HL-60 (cell line): ENCODE measurements at places on chromosomes 6 and 20.
A peak's percentile ranks its signal among the peaks of the same experiment; 100 is the strongest.

DNA sequence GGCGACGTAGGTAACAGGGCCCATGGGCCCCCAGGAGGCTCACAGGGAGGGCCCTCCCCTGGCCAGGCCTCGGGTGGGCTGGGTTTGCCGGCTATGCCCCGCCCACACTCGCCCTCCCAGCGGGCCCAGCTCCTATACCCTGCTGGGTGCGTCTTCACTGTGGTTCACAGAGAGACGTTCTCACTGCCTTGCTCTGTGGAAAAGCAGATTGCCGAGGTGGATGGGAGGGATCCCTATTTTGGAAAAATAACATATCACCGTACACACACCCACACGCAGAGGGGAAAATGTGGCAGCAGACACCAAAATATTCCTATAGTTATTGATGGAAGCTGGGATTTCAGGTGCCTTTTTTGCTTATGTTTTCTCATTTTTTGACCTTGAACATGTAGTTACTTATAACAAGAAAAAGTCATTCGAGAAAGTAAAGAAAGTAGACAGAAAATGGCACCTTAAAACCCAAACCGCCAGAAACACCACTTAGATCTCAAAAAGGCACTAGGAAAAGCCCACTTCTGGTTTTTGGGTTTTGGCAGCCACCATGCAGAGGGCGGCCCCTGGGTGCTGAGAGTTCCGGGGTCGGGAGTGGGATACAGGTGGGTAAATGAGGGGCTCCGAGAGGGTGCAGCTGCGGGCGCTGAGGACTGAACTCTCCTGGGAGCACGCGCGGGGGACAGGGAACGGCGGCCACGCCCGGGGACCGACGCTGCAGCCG is 49.4 kb downstream of the TMEM242 start:
- no peak for DNase-seq

GRCh38 chr6:110491644-110492317 is 15.4 kb upstream of the SLC22A16 start:
- DNase-seq: no peak

DNA sequence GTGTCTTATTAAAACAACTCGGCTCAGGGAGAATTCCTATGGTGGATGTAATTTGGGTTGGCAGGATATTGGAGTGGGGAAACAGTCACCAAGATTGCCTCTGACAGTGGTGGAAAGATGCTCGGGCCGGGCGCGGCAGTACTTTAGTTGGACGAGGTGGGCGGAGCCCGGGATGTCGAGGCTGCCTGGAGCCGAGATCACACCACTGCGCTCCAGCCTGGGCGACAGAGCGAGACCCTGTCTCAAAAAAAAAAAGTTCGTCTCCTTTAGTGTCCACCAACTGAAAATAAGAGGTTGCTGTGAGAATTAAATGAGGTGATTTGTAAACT is 621 bp downstream of the NOL7 start:
- peak; percentile 39 for DNase-seq

DNA sequence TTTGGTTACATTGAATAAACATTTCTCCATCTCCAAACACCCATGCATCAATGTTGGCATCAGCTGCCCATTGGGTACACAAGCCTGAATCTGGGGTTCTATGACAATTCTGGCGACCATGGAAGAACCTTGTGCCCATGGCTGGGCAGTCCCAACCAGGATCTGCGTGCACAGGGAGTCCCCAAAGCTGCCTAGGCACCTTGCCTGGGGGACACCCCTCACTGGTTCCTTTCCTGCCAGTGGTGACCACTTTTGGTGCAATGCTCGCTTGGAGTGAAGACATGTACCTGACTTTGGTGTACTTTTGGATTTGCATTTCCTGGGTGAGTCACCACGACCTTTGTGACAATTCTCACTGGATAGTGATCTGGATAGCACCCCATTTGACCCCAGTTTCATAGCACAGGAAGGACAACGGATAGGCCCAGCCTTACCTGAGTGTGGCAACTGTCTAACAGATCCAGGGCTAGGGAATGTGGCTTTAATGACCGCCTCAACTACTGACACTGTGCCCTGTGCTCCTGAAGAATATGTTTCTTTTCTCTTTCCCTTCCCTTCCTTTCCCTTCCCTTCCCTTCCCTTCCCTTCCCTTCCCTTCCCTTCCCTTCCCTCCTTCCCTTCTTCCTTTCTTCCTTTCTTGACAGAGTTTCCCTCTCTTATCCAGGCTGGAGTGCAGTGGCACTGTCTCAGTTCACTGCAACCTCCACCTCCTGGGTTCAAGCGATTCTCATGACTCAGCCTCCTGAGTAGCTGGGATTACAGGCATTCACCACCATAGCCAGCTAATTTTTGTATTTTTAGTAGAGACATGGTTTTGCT is 7.1 kb downstream of the SPINT3 start:
- no peak for DNase-seq

DNA sequence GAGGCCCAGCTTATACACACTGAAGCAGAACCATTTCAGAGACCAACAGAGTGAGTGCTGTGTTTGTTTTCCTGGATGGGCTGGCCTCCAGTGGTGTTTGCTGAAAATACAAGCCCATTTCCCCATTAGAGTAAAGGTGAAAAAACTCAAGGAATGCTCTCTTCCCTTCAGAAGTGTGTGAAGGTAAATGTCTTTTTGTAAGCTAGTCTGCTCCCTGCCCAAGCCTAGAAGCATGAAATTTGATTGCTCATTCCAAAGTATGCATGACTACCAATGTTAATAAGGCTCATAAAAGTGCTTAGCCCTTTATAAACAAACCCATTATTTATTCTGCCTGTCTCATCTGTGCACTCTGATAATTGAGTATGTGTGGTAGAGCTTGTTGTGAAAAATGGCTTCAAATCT is 59.1 kb downstream of the ADGRF1 start:
- no peak for DNase-seq

DNA sequence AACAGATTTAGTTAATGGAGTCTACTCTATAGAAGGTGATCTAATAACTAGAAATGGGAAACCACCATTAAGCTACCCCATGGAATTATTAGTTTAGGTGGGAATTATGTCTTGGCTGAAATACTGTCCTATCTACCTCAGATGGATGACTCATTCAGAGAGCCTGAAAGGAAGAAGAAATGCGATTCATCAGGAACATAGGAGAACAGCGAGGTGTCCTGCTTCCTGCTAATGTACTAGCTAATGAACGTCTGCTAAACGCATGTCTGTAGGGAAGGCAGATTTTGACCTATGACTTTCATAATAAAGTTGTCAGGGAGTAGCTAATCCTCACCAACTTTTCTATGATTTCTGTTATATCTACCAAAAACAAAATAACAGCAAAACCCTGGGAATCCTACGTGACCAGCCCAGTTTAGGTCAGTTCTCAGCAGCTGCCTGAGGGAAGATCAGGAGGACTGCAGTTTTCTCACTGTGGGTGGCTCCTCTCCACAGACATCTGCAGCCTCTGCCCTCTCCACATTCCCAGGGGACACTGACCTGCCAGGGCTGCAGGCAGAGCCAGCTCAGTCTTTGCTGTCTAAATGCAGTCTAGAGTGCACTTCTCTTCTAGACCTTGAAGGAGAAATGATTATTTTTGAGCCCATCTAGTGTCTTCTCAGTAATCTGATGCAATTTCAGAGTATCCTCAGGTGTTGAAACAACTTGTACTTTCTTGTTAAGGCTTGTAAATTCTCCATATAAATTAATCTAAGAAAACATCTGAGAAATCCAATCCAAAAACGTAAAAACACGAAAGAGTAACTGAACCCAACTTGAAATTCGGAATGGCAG is 18.1 kb upstream of the SFT2D1 start:
- peak; percentile 19 for DNase-seq

GRCh38 chr6:73349311-73349710 is 4.8 kb downstream of the DPPA5 start:
- DNase-seq: no peak

DNA sequence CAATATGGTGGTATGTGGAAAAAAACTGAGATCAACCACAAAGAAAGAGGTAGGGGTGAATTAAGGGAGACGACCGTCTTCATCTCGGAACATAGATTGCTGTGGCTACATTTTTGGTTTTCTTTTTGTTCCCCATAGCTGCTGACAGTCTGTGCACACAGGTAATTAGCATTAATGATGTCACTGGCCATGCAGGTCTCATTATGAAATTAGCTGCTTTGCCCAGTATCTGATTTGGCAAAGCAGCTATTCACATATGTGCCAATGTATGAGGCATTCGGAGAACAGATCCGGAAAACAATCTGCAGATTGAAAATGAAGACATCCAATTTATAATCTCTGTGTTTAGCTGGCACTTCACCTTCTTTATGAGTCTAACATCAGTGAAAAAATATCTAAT is 13.1 kb downstream of the NOX3 start:
- DNase-seq: no peak

- no peak for DNase-seq
Observed at GRCh38 chr20:62186096-62186426, 3.2 kb downstream of the MTG2 start.

DNA sequence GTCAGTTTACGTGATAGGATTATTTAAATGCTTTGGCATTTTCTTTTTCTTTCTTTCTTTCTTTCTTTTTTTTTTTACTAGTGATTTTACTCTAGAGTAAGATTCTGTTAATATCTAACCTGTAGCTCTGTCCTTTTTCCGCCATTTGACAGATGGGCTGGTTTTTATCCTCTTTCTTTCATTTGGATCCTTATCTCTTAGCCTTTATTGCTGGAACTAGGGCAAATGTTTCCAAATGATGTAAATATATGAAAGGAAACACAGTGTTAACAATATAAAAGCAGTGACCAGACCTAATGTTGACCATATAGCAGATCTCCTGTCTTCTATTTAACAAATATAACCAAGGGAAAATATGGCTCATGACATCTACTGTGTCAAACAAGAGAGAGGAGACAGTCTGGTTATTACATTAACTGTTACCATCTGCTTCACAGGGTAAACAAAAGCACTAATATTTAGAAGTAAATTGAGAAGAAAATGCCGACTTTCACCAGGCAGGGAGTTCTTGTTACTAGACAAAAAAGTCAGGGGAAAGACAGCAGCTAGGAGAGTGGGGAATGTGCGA is 59.8 kb upstream of the GCLC start:
- no peak for DNase-seq

DNA sequence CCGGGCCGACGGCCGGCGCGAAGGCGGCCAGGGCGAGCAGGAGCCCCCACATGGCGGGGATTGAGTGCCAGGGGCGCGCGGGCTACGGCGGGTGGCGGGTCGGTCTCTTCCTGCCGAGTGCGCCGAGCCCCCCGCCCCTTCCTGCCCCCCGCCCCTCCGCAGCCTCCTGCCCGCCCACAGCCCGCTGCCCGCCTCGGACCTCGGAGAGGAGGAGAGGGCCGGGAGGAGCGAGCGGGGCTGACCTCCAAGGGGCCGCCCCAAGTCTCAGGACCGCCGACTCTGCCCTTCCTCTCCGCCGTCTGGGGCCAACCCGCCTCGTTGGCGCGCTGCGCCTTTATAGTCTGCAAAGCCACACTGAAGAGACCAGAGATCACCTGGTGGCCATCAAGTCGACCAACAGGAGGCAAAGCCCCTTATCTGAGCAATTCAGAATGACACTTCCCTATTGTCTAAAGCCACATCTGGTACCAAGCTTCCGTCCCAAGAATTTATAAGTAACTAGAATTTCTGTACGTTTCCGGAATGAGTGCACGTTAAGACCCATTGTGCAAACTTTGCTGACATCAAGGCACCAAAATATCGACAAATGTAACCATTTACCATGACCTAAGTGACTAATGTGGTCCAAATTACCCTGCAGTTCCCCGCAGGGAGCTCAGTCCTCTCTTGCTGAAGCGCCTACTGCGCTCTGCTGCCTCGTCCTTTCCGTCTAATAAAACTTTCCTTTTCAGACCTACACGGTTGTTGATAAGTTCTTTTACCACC is at the start of gene CPXM1:
TSS of gene CPXM1 (minus strand) at position 107 of the 765 bp plus-strand sequence. CDS start at position 52, 55 bp downstream.
- peak; percentile 58 for DNase-seq

GRCh38 chr6:152598421-152598820 is 38.7 kb downstream of the SYNE1 start:
- DNase-seq: no peak

DNA sequence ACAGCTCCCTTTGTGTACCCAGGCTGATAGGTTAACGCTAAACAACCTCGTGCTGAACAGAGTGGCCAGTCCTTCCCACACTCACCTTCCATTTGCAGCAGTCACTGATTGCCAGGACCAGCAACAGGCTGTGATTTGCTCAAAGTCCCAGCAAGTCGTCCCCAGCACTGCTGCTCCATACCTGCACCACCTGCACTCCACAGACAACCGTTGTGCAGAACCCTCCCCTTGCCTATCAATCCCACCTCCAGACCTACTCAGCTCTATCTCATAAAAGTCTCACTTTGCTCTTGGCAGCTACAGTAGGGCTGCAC is 43.1 kb upstream of the SCML4 start:
- DNase-seq: no peak

DNA sequence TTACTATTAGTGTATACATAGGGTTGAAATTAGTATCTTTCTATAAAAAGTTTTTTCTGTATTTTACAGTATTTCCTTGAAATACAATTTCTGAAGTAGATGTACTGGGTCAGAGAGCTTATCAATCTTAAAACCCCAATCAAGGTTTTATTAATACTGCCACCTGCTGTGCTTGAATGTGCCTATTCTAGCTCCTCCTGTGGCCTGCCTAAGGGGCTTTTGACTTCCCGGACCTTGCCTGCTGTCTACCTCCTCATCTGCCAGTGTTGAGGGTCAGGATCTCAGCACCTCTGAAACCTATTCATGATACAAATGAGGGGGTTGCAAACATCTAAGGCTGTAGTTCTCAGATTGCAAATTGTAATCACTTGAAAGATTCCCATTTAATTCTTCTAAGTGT is 9.2 kb downstream of the PACRG start:
- DNase-seq: no peak

DNA sequence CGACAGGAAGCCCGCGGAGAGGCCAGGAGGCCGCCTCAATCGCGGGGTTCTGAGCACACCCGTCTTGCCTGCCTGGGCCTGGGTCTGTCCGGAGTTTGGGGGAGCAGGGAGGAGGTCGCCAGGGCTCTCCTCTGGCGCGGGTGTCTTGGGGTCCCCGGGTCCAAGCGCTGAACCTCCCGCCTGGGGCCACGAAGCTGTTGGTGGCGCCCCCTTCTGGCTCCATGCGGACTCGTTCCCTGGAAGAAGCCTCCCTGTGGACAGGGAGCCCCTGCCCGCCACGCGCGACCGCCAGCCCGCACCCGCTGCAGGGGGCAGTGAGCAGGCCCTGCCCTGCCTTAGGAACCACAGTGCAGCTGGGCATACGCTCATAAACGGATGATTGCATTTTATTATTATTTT is 44.7 kb downstream of the MCUR1 start:
- DNase-seq: no peak

GRCh38 chr20:2741463-2741862 is 48.9 kb downstream of the EBF4 start:
- DNase-seq: no peak

GRCh38 chr6:151029970-151030369 is 164.5 kb downstream of the MTHFD1L start:
- DNase-seq: no peak
